ENCODE measurements at places on chromosomes 2 and 18.

DNA sequence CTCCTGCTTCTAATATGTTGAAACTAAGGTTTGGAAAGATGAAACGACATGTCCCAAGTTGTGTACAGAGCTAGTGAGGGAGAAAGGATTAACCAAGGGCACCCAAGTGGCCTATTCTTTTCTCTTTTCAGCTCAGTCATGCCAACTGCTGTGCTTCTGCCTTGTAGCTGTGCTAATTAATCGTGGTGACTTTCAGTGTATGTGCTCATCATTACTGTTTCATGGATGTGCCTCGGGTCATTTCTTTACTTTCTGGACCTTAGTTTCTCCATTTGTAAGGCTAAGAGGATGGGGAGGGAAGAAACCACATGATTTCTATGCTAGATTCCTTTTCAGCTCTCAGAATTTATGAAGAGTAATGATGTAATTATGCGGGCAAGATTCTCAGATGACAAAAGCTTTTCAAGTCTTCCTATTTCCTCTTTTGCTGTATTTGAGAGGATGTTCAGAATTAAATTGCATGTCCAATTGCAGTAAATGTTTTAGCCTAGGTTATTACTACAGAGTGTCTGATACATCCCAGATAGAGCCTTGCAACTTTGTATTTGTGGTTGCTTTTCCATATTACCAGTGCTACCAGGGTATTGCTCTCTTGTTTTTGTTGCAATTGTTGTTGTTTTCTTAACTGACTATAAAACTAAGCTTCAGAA, 621.2 kb downstream of the CNTNAP5 start:
- DNase-seq, result no peak

DNA sequence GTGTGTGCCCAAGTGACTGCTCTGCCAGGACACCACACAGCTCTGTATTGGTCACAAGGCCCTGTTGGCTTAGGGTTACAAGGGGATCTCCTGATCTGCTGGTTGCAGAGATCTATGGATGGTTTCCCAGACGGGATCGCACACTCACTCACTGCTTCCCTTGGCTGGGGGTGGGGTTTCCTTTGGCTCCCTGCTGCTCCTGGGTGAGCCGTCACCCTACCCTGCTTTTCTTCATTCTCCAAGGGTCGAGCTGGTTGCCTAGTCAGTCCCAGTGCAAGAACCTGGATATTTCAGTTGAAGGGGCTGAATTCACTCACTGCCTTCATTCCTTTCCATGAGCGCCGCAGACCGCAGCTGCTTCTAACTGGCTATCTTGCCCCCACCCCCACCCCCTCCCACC, 56.3 kb downstream of the GTF3C3 start:
- no peak for DNase-seq

GRCh38 chr18:44537526-44537925, 143.2 kb upstream of the SETBP1 start:
- DNase-seq, result peak; percentile 5

DNA sequence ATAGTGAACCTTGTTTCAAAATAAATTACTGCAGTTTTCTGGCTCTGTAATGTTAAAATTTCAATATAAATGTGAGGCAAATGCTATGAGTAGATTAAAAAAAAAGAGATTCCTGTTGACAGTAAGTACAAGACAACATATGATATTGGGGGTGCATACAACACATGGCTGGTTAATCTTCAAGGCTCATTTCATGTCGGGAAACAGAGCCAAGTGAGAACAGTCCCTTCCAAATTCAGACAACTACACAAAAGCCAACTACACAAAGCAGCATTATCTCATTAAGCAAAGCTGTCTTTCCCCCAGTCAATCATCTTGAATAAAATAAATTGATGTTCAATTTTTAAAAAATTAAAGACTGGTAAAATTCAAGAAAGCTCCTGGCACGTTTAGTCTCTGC, 549.2 kb downstream of the CCDC85A start:
- DNase-seq, result peak; percentile 7

DNA sequence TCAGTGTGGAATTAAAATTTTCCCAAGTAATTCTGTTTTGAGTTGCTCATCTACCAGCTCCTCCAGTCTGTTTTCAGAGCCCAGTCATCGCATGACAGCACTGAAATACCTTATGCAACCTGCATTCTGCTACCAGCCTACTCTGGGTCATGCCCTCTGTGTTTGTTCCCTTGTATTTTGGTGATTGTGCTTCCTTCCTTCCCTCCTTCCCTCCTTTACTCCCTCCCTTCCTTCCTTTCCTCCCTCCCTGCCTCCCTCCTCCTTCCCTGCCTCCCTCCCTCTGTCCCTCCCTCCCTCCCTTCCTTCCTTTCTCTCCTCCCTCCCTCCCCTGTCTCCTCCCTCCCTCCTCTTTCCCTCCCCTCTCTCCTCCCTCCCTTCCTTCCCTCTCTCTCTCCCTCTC, 289.6 kb downstream of the CDH2 start:
- DNase-seq, result no peak

- no peak for DNase-seq
Observed at GRCh38 chr18:1371724-1372123, 467.1 kb downstream of the ADCYAP1 start.

DNA sequence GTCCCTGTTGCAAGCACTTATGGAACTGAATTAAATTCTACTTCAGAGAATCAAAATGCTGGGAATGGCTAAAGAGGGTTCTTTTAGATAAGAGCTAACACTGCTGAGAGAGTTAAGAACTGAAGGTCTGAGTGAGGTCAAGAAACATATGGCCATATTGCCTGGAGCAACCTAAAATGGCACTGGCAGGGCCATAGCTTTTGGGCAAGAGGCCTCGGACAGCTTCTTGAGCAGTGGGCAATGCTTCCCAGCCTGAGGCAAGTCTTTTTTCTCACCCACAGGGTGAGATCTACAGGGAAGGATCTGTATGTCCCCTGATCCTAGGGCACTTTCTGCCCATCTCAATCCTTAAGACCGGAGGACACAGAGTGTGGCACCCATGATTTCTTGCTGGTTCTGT, 244.6 kb upstream of the NT5C1B start:
- peak; percentile 12 for DNase-seq

DNA sequence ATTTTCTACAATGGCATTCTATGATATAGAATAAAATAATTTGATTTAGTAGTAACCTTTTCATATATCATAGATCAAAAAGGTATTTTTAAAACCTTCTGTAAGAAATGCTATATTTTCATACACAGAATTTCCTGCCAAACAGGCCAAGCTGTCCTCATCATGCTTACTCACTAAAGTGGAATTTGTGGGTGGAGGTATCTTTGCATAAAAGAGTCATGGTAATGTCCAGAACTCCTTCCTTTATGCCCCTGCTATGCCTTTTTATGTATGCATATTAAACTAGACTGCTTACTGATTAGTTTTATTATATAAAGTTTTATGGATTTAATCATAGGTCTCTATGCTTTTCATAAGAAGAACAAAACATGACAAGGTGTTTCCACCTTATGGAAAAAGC, 27.5 kb upstream of the MARCHF7 start:
- no peak for DNase-seq

GRCh38 chr2:30305235-30305634, 73.9 kb downstream of the LBH start:
- no peak for DNase-seq

DNA sequence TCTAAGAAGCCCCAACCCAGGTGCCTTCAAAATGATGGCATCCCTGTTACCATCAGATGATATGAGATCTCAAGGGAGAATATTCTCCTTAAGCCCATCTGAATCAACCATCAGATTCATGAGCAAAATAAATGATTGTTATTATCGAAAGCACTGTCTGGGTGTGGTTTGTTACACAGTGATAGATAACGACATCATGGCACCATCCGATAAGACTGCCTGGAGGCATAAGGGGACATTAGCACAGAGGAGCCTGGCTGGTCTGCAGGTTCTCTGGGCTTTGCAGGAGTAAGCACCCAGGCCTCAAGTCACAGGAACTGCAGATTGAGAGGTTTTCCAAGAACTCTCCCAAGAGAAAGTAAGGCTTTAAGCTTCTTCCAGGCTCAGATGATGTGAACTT, 15.6 kb downstream of the BMP10 start:
- no peak for DNase-seq

All from G401 (cell line).